ENCODE measurements at places on chromosomes 11 and 22. TPM values are rescaled to one million over a fixed set of nuclear protein-coding genes. Genes with fewer than 3 reads are reported as not detected.

OR51I1 gene
- total RNA-seq, result not detected

DNA sequence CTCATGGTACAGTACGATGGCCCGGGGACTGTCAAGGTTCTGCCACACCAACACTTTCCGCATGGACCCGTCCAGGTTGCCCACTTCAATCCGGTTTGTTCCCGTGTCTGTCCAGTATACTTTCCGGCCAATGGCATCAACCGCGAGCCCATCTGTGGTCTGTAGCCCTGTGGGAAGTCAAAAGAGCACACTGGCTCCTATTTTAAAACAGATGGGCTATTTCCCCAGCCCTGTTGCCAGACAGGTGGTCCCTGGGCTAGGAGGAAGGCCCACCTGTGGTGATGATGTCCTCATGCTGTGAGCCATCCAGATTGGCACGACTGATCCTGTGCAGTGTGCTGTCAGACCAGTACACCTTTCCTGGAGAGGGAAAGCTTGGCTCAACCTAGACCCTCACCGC, 30.4 kb upstream of the CKAP5 start:
- no peak for DNase-seq

GRCh38 chr22:38623351-38623750, 32.8 kb downstream of the FAM227A start:
- no peak for DNase-seq

DNA sequence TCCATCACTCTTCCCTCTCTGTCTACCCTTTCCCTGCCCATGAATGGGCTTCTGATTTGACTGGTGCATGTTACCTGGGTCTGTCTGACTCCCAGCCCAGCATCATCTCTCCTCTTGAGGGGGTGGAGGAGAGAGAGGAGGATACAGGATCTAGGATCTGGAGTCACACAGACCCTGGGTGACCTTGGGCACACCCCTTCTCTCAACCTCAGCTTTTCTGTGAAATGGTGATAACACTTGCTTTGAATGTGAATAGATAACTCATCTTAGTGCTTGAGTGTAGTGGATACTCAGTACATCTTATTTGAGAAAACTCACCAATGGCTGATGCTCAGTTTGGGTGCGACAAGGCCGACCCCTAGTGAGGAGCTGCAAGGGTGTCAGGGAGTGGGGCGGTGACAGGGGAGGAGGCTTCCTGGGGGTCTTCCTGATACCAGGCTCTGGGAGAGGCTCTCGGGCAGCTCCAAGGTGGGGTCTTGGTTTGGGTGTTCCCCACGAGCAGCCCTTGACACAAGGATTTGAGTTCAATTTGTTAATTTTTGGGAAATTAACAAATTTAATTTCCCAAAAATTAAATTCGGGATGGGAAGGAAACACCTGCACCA, 9.0 kb downstream of the INCENP start:
- no peak for DNase-seq

PAMR1 gene
- total RNA-seq, result not detected

GRCh38 chr22:46233231-46233630, 16.9 kb downstream of the CDPF1 start:
- no peak for DNase-seq

DNA sequence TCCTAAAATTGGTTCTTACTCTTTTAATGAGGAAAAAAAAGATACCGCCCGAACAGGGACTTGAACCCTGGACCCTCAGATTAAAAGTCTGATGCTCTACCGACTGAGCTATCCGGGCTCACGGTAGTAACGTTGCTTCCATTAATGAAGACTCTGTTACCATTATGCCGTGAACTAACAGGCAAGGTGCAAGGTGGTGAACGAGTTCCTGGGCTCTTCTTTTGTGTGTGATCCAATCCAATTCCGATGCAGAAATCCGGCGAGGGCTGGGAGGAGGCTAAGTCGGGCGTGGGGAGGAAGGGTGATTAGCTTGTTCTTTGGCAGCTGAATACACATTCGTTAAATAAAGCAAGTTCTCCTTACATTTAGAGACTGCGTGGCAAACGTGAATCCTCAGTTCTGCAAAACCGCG, 49.0 kb downstream of the OR4D9 start:
- DNase-seq, result peak; percentile 88

Data from activated CD8-positive, alpha-beta memory T cell treated with anti-CD3 and anti-CD28 coated beads, Interleukin-2, amount 10 ng/mL, durations not matched to agents 7 days and 5 days (primary cell).